ENCODE measurements at places on chromosomes 5 and 9. TPM values are rescaled to one million over a fixed set of nuclear protein-coding genes. Genes with fewer than 3 reads are reported as not detected.

- DNase-seq = no peak
These were observed 19.6 kb downstream of the CLPTM1L start for GRCh38 chr5:1325191-1325741.

DNA sequence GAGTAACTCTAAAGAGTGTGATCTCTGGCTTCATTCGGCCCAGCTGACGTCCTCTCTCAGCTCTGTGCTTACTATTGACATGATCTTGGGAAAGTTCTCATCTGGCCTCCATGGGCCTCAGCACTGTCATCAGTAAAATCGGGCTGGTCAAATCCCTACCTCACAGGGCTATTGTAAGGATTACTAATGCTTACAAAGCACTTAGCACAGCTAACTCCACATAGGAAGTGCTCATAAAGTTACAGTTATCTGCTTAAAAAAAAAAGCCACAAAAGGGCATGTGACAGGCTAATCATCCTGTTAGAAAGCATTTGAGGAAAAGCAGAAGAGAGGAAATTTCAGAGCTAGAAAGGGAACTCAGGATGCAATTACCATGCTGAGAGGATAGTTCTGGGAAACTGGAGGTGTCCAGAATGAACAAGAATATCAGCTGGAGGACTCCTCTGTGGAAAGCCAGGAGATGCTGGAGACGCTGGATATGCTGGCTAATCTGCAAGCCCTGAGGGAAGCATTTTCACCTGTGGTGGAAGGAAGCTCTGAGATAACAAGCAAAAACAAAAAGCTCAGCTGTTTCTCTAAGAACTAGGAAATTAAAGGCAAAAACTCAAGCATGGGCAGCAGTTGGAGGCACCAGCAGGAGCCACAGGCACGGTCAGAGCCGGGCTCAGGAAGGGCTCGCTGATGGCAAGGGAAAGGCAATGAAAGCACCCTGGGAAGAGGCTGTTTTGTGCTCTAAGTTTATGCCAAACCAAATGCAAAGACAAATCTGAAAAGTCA is 4.4 kb upstream of the BHMT start:
- no peak for DNase-seq

DNA sequence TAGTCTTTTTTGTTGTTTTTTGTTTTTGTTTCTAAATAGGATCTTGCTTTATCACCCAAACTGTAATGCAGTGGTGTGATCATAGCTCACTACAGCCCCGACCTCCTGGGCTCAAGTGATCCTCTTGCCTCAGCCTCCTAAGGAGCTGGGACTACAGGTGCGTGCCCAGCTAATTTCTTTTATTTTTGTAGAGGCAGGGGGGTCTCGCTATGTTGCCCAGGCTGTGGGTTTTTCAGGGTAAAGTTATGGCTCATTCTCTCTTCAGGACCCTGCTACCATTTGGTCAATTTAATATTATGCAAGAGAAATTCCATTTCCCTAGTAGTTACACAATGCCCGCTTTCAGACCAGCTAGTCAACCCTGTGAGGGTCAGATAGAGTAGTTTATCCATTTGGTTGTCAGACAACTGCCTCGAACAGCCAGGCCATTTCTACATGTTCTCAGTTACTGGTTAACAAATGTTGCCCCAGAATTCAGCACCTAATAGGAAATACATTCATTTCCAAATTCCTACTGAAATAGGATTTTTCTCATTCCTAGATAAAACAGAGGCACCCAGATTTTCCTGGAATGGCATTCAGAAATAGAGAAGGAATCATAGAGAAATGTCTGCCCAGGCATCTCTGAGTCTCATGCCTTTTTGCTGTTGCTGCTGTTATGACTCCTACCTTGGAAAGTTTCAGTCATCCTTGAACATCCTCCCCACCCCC is 6.4 kb upstream of the GLIS3 start:
- no peak for DNase-seq

TRPM3 gene
- total RNA-seq = not detected

GRCh38 chr5:108801776-108802175 is 54.1 kb downstream of the FER start:
- DNase-seq = peak; percentile 24

- peak; percentile 72 for DNase-seq
These were observed 63.9 kb upstream of the SPRY4 start for GRCh38 chr5:142388696-142389095.

ZNF608 gene
- total RNA-seq = 1.5 TPM
